Midbrain (tissue), 1 donor: ENCODE measurements at places on chromosomes 16 and 17.
A peak's percentile ranks its signal among the peaks of the same experiment; 100 is the strongest.

GRCh38 chr16:76656994-76657393, 379.8 kb downstream of the CNTNAP4 start:
- no peak for DNase-seq

DNA sequence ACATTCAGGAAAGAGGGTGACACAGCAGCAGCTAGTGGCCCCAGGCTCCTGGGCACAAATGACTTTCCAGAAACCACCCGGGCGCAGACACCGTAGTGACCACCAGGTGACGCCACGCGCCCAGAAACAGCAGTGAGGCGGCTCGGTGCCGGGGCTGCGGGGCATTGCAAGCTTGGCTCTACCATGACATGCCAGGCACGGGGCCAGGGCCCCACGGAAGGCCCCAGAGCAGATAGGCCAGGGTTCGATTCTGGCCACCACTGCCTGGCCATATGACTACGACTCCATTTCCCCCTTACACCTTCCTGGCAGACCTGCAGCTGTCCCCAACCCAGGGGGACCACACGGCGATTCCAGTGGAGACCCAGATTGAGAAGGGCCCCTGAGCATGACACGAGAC, 6.7 kb downstream of the RHBDF1 start:
- DNase-seq = peak; percentile 82

GRCh38 chr17:40556884-40557414, 8.3 kb downstream of the CCR7 start:
- no peak for DNase-seq

DNA sequence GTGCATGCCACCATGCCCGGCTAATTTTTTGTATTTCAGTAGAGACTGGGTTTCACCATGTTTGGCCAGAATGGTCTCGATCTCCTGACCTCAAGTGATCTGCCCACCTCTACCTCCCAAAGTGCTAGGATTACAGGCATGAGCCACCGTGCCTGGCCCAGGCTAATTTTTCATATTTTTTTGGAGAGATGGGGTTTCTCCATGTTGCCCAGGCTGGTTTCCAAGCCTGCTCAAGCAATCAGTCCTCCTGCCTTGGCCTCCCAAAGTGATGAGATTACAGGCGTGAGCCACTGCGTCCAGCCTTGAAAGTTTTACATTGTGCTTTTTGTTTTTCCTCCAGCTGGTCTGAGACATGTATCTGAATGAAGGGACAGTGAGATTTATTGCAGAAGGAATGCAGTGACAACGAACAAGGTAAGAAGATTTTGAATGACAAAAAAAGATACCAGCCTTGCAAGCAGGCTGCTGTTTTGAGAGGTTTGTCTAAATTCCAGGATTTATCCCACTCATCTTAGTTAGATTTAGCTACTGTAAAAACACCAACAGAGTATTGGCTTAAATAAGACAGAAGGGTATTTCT, 3.4 kb upstream of the ENGASE start:
- DNase-seq = no peak
